ENCODE measurements at places on chromosomes 6 and 20.

DNA sequence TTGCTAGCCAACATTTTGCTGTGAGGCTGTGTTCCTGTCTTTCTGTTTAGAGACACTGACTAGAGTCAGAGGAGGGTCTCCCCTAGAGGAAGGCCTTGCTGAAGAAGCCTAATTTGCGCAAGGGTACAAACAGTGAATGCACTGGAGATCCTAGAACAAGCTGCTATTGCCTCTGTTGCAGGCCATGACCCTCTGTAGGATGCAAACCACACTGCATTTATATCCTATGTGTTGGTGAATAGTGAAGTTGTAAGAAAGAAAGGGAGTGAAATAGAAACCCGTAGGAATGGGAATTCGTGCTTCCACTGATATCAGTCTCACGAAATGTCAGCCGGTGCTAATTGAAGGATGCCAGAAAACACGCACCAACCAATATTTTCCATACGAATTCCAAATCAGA, 88.2 kb downstream of the GJA1 start:
- DNase-seq: no peak

- no peak for DNase-seq
Measured at GRCh38 chr6:167031082-167031709, 32.0 kb downstream of the CEP43 start.

DNA sequence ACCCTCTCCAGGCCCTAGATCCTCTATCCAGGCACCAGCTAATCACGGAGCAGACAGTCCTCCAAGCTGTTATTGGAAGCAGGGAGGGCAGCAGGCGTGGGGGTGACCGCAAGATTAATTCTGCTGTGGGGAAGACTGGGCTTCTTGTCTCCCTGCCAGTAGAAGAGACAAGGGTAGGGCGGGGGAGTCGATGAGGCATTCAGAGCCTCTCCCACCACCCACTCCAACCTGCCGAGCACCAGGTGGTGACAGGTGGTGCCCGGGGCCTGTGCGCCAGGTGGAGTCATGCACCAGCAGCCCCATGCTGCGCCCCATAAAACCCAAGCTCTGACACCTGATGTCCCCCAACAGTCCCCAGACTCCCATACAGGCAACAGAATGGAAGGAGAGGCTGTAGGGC, 89.6 kb downstream of the CDH22 start:
- no peak for DNase-seq

- no peak for DNase-seq
Measured at GRCh38 chr20:23061734-23062561, 12.5 kb upstream of the THBD start.

DNA sequence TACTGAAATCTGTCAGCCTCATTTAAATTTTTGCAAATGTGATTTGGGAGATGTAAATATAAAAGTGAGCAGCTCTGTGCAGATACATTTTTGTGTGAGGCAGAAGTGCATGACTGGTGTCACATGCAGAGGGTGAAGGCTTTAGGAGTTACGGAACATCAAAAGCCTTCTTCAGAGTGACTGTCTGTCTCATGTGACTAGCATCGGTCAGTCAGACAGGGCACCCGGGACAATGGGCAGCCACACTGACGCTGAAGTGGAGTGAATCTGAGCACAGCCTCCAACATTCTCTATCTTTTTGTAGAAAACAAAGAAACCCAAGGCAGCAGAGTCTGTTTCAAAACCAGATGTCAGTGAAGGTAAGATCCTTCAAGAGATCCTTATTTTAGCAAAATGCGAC, 7.9 kb upstream of the FAM209A start:
- DNase-seq: no peak

- no peak for DNase-seq
Measured at GRCh38 chr6:111958534-111958933, 85.3 kb upstream of the FYN start.

DNA sequence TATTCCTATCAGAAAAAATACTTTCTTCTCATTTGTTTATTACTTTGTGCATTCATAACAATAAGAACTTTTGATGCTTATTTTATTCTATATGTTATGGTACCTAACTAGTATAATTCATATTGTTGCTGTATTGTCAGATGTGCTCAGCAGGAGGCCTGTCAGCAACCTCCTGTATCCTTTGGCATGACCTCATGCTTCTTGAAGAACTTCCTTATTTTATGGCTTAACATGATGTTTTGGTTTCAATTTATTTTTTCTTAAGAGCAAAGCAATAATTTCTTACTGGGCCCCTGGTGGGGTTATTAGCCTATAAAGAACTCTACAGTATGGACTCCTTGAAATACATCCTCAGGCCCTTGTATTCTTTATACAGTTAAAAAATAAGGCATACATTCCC, 17.3 kb downstream of the GGTLC1 start:
- no peak for DNase-seq

- DNase-seq: no peak
Measured at GRCh38 chr6:52324189-52324588, 37.8 kb upstream of the PAQR8 start.
